Neural progenitor cell (in vitro differentiated cells): ENCODE measurements at places on chromosomes 6 and 20. TPM values are rescaled to one million over a fixed set of nuclear protein-coding genes. Genes with fewer than 3 reads are reported as not detected.
A peak's percentile ranks its signal among the peaks of the same experiment; 100 is the strongest.

DNA sequence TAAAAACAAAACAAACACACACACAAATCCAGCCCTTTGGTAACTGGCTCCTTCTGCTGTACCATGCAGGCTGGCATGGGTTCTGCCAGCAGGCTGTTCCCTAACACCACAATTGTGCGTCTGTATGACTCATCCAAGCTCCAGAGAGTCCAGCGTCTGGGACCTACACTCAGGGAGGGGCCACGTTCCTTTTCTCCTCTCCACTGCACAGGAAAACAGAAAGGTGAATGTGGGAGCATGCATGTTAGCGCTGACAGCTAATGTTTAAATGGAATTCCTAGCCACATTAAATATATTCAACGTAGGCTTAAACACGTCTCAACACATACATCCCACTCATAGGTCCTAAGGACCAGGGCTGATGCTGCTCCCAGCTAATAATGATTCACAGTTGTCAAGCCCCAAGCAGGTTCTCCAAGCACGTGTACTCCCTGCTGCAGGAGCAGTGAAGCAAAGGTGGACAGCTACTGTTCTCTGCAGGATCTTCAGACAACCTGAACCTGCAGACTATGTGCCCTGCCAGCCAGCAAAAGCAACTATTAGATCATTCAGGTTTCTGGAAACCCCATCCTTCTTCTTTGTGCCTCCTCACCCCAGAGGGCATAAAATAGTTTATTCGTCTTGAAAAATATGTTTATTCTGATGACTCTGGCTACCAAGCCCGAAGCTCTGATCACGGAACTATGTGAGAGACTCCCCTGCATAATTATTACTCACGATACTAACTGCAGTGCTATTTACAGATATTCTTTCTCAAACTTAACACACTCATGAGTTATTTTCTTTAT lies 20.9 kb downstream of the MAP1LC3A start:
- no peaks in the 10 kb centered on the region for H3K36me3 ChIP-seq
- no peak for DNase-seq
- no peaks in the 10 kb centered on the region for H3K27me3 ChIP-seq
- H3K4me1 ChIP-seq: peaks cover 4% of the 10 kb centered on the region
- H3K4me3 ChIP-seq: no peak overlapping the region

The UBD gene
- not detected in 2 replicates for total RNA-seq

DNA sequence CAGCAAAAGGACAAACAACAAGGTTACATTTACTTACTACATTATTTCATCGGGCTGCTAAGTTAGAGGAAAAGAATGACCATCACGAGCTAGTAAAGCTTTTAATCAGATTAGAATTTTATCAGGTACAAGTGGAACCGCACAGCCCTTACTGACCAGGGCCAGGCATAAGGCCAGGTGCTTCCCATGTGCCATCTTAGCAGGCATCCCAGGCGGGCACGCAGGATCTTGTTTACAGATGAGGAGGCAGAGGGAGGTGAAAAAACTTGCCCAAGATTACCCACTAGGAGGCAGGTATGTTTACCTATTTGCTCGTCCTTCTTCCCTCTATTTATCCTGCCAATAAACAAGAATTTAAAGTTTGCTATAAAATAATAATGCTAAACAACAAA lies 10.7 kb downstream of the EZR start:
- H3K4me1 ChIP-seq: peaks cover 12% of the 10 kb centered on the region
- no peak overlapping the region for H3K4me3 ChIP-seq
- H3K27me3 ChIP-seq: no peaks in the 10 kb centered on the region
- DNase-seq: no peak
- H3K36me3 ChIP-seq: no peaks in the 10 kb centered on the region

DNA sequence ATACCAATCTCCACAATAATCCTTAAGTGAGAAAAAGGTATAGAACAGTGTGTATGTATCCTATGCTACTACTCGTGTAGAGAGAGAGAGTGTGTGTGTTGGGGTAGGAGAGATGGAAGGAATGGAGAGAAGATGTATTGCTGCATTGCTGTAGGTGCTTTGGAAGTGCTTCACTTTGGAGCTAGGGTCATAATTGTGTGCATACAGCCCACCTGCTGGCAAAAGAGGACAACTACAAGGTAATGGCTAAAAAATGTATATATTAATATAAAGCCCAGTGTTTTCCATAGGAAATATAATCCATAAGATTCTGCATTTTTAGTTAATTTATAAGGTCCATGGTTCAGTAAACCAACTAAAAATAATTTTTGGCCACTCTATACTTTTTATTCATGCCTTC lies 36.1 kb downstream of the SERAC1 start:
- H3K4me1 ChIP-seq: no peaks in the 10 kb centered on the region
- H3K36me3 ChIP-seq: no peaks in the 10 kb centered on the region
- DNase-seq: peak; percentile 18
- no peak overlapping the region for H3K27ac ChIP-seq

DNA sequence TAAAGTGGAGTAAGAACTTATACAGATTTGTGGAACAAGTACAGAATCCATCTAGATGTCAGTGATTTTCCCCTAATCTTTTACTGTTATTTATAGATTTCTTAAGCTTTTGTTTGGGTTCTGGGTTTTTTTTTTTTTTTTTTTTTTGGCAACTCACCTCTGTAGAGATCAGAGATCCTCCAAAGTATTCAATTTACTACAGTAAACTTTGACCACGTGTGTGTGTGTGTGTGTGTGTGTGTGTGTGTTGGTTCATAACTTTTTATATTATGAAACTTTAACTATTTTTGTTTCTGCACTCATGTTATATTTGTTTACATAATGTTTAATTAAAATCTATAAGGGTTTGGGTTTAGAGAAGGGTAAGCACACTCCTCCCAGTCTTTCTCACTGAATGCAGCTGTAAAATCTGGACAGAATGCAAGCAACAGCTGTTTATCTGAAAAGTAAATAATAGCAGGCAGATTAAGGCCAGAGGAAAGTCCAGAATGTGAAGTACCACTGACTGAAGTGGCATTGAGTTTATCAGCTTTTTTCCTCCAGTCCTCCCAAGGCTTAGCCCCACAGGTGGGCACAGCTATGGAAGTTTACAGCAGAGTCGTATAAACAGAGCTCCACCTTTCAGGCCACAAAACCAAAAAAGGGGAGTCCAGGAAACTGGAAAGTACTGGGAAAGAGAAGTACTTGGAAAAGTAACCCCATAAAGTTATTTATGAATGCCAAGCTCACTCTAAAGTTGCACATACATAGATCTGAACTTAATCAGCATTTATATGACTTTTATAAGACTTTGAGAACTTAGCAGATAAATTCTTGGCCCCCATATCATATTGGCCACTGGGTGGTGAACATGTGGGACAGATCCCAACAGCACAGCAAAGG lies 43.0 kb upstream of the CD2AP start:
- no peak overlapping the region for H3K4me3 ChIP-seq
- H3K4me1 ChIP-seq: no peaks in the 10 kb centered on the region
- no peaks in the 10 kb centered on the region for H3K36me3 ChIP-seq
- no peak for DNase-seq

The GHRH gene
- 3.2 TPM in 1 of 2 replicates, not detected in the other for total RNA-seq

GRCh38 chr6:106751501-106752252 lies 122.3 kb downstream of the QRSL1 start:
- no peak overlapping the region for H3K4me3 ChIP-seq
- H3K27me3 ChIP-seq: no peaks in the 10 kb centered on the region
- H3K36me3 ChIP-seq: no peaks in the 10 kb centered on the region
- H3K27ac ChIP-seq: no peak overlapping the region
- DNase-seq: no peak
- peaks cover 17% of the 10 kb centered on the region for H3K4me1 ChIP-seq

DNA sequence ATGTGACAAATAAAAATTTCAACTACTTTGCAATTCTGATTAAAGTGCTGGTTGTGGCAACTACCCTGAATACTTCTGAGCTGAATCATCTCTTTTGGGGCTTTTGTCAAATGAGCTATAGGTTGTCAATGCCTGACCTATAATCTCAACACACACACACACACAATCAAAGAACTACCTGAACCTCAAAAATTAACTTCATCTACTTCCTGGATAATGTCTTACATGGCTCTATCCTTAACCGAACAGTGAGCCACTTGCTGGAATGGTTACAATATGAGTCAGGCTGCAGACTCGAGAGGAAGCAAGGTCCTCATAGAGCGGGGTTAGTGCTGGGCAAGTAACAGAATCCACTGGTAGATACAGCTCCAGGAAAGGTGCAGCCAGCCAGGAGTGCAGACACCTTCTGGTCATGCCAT lies 70.6 kb upstream of the DST start:
- H3K27ac ChIP-seq: no peak overlapping the region
- H3K4me3 ChIP-seq: no peak overlapping the region
- DNase-seq: no peak
- H3K27me3 ChIP-seq: no peaks in the 10 kb centered on the region
- no peaks in the 10 kb centered on the region for H3K36me3 ChIP-seq
- peaks cover 48% of the 10 kb centered on the region for H3K4me1 ChIP-seq

DNA sequence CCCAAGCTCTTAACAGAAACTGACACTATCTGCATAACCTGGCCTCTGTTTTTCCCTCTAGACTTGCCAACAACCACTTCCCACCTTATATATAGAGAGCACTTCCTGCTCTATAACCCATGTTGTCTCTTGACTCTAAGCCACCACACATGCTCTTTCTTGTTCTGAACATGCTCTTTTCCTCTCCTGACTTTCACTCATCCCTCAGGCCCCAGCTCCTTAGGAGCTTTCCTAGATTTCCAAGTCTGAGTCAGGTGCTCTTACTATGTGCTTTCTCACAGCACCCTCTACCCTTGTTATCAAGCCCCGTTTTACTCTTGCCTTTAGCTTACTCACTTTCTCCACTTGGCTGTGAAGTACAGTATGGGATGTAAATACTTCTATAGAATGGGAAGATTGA lies 143.9 kb upstream of the EYA4 start:
- no peaks in the 10 kb centered on the region for H3K27me3 ChIP-seq
- peaks cover 5% of the 10 kb centered on the region for H3K4me1 ChIP-seq
- no peak overlapping the region for H3K27ac ChIP-seq
- H3K36me3 ChIP-seq: no peaks in the 10 kb centered on the region
- no peak overlapping the region for H3K4me3 ChIP-seq

GRCh38 chr20:8306937-8307336 lies 174.9 kb downstream of the PLCB1 start:
- H3K27me3 ChIP-seq: no peaks in the 10 kb centered on the region
- peak; percentile 52 for DNase-seq
- no peak overlapping the region for H3K4me3 ChIP-seq
- H3K4me1 ChIP-seq: peaks cover 58% of the 10 kb centered on the region
- no peak overlapping the region for H3K27ac ChIP-seq

The KCNQ5 gene
- 0.09 TPM in 1 of 2 replicates, not detected in the other for total RNA-seq

The BPIFA1 gene
- not detected in 2 replicates for total RNA-seq

- no peak overlapping the region for H3K4me3 ChIP-seq
- no peaks in the 10 kb centered on the region for H3K4me1 ChIP-seq
- no peaks in the 10 kb centered on the region for H3K27me3 ChIP-seq
- H3K27ac ChIP-seq: no peak overlapping the region
These were observed 458.7 kb upstream of the RUNX2 start for GRCh38 chr6:44869321-44869897.

GRCh38 chr6:65064844-65065243 lies 642.2 kb downstream of the EYS start:
- no peak overlapping the region for H3K4me3 ChIP-seq
- H3K36me3 ChIP-seq: no peaks in the 10 kb centered on the region
- H3K4me1 ChIP-seq: no peaks in the 10 kb centered on the region
- DNase-seq: no peak
- no peak overlapping the region for H3K27ac ChIP-seq

GRCh38 chr20:57951549-57951948 lies 241.7 kb upstream of the PMEPA1 start:
- no peak for DNase-seq
- H3K4me1 ChIP-seq: no peaks in the 10 kb centered on the region
- no peaks in the 10 kb centered on the region for H3K27me3 ChIP-seq
- no peak overlapping the region for H3K4me3 ChIP-seq

- no peak overlapping the region for H3K4me3 ChIP-seq
- H3K27me3 ChIP-seq: no peaks in the 10 kb centered on the region
- H3K4me1 ChIP-seq: no peaks in the 10 kb centered on the region
These were observed 11.3 kb downstream of the NPEPL1 start for GRCh38 chr20:58703765-58704371.

GRCh38 chr20:59232618-59233017 lies 67.8 kb upstream of the EDN3 start:
- no peak for DNase-seq
- H3K36me3 ChIP-seq: no peaks in the 10 kb centered on the region
- no peak overlapping the region for H3K4me3 ChIP-seq
- H3K27ac ChIP-seq: no peak overlapping the region
